HuH-7.5 (cell line): ENCODE measurements at places on chromosomes 4 and X.
A peak's percentile ranks its signal among the peaks of the same experiment; 100 is the strongest.

- no peak for DNase-seq
Measured at GRCh38 chr4:145902522-145902921, 36.1 kb downstream of the ZNF827 start.

DNA sequence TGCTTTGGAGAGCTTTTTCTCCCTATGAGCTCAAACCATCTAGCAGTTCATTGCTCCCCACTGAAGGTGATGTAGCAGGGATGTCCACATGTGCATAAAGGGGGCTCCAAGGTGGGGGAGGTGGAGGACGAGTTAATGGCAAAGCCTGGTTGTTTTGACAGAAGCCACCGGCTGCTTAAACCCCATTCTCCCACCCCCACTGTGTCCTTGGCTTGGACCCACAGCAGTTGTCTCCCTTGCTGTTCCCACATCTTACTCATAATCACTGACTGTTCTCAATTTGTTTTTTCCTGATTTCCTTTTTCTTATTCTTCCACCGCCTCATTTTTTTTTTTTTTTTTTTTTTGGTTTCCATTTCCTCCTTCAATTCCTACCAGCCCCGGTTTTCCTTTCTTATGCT, 72.7 kb downstream of the GEMIN8 start:
- no peak for DNase-seq

- peak; percentile 8 for DNase-seq
Measured at GRCh38 chrX:23616361-23616760, 50.9 kb upstream of the PRDX4 start.

DNA sequence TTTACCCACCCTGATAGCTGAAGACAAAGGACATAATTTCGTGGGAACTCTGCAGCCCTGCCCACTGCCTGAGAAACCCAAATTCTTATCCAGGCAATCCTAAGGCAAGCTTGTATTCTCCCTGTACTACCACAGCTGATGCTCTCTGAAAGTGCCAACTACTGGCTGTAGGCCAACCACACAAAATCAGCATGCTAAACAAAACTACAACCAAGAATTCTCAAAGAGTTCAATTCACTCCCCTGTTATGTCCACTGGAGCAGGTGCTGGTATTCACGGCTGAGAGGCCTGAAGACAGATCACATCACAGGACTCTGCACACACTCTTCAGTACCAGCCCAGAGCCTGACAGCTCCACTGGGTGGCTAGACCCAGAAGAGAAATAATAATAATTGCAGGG, 375.9 kb upstream of the NDST4 start:
- DNase-seq: no peak

- DNase-seq: no peak
Measured at GRCh38 chr4:85200106-85200505, 233.6 kb upstream of the WDFY3 start.

DNA sequence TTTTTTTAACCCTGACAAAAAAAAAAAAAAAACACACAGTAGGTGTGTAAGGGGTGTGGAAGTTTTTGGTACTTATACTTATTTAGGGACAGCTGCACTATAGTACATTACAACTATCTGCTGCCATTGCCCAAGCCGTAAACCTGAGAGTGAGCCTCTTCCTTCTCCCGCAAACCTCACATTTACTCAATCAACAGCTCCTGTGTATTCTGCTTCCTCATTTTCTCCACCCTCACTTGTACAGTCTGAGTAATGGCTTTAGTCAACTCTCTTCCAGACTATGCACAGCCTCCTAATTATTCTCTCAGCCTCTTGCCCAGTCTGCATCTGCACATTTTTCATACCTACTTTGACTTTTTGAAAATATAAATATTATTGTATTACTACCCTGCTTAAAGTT, 362.0 kb downstream of the ADAM29 start:
- no peak for DNase-seq

DNA sequence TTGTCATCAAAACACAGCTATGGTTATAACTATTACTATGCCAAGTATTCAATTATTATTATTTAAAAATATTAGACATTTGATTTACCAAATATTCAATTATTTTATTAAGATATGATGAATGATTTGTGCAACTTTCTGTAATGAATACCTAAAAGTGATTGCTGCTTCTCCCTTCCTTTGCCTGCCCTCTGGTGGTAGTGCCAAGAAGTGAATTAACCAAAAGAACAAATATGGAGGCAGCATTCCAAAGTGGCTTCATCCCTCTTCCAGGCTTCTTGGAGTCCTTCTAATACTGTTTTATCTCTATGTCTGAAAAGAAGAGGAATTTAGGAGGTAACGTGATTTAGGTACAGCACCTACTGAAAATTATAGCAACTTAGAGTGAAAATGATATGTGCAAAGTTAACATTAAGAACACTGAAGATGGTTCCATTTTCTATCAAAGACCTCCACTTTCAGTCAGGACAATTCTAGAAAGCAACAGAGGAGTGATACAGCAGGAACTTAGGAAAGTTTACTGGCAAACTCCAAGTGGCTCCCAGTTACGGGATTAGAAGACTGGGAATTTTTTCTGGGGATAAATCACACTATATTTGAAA, 43.0 kb downstream of the ENPEP start:
- no peak for DNase-seq

- DNase-seq: no peak
Measured at GRCh38 chrX:131235768-131236545, 53.1 kb downstream of the IGSF1 start.

DNA sequence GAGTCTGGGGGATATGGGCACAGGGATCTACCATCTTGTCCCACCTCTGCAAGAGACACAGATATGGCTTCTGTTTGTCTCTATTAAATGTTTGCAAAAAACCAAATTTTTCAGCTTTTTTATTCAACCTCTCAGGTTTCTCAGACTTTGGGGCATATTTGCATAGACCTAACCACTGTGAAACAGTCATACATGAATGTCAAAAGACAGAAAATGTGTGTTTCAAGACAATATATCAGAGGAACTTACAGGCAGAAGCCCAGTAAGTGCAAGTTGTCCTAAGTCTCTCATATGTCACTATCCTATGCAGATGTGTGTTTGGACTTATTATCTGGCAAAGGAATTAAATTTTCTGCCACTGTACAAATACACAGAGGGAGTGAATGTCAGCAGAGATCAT, 951.2 kb downstream of the PCDH18 start:
- no peak for DNase-seq

DNA sequence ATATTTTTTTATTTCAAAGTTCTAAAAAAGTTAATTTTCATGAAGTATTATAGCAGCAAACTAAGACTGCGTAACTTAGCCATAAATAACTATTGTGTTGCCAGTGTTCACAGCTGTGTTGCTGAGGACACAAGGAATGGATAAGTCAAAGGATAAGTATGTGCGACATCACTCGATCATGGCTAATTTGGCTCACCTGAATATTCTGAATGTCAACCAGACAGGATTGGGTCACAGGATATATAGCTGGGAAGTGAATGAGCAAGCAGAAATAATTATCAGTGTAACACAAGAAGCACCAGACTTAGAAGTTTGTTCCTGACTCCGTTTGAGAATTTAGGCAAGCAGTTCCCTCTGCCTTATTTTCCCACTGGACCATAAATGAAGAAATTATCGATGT, 33.9 kb downstream of the PRDM8 start:
- no peak for DNase-seq

- no peak for DNase-seq
Measured at GRCh38 chrX:106484233-106484632, 127.5 kb upstream of the RADX start.

- no peak for DNase-seq
Measured at GRCh38 chr4:5545271-5545670, 163.1 kb downstream of the EVC2 start.

DNA sequence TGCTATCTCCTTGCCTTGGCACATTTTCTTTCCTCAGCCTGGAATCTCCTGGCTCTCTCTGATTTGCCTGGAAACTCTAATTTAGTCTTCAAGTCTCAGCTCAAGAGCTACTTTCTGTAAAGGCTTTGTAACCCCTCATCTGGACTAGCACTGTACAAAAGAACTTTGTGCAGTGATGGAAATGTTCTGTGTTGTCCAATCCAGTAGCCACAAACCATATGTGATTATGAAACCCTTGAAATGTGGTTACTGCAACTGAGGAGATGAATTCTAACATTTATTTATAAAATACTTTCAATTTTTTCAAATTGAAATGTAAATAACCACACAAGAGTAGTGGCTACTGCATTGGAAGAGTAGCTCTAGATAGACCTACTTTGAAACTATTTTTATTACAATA, 66.6 kb upstream of the HS3ST1 start:
- DNase-seq: no peak

DNA sequence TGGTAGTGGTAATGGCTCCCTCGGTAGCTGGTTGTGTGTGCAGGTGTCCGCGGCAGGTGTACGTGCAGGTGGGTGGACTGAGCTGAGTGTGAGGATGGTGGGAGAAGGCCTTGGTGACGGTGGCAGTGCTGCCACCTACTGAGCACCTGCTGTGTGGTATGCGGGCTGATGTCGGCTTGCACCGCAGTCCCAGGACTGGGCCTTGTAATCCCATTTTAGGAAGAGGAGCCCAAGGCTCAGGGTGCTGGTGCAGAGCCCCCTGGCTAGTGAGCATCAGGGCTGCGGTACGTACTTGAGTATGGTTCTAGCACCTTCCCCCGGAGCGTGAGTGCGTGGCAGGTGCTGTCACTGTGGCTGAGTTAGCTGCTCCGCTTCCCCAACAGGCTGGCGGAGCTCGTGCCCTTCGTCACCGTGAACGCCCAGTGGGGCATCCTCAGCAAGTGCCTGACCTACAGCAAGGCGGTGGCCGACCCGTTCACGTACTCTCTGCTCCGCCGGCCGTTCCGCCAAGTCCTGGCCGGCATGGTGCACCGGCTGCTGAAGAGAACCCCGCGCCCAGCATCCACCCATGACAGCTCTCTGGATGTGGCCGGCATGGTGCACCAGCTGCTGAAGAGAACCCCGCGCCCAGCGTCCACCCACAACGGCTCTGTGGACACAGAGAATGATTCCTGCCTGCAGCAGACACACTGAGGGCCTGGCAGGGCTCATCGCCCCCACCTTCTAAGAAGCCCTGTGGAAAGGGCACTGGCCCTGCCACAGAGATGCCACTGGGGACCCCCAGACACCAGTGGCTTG, 5.7 kb upstream of the CPZ start:
- peak; percentile 69 for DNase-seq

DNA sequence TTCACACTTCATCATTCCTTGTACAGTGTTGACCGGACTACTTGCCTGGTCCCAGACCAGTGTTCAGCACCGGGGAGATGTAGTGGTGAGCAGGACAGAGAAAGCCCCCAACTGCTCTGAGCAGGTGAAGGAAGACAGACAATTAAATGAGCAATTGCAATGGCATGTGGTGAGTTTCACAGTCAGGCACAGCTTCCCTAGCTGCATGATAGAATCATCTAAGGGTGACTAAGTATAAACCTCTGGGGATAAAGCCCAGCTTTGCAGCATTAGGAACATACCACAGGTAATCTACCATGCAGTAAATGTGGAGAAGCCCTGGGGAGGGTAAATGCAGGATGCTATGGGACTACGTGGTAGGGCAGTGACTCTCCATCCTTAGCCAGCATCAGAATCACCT, 47.8 kb downstream of the TMA16 start:
- no peak for DNase-seq
